ENCODE measurements at places on chromosomes 1 and 21.

DNA sequence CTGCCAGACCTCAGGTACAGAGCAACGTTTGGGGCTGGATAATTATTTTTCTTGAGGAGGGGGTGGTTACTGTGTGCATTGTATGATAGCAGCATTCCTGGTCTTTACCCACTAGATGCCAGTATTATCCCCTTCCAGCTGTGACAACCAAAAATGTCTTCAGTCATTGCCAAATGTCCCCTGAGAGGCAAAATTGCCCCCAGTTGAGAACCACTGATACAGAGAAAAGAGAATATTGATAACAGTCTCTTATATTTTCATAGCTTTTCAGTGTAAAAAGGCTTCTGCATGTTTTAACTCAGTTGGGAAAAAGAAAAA lies 51.8 kb upstream of the SYT14 start:
- no peak for DNase-seq

GRCh38 chr1:106498238-106498637 lies 558.2 kb upstream of the PRMT6 start:
- no peak for DNase-seq

GRCh38 chr1:15916417-15916816 lies 59.5 kb downstream of the ZBTB17 start:
- DNase-seq: no peak

DNA sequence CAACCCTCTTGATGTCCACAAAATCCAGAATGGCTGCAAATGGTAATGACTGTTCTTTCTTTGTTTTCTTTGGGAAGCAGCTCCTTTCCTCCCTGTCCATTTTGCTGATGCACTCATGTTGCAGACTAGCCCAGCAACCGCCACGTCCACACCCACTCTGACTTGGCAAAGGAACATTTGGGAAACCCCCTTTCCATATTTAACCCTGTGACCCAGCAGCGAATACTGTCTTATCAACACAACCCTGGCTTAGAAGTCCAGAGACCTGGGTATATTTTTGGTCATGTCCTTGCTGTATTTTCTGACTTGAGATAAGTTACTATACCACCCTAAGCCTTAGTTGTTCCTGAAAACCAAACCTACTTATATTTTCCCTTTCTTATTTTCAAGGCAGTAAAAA lies 18.1 kb upstream of the SHE start:
- DNase-seq: no peak

DNA sequence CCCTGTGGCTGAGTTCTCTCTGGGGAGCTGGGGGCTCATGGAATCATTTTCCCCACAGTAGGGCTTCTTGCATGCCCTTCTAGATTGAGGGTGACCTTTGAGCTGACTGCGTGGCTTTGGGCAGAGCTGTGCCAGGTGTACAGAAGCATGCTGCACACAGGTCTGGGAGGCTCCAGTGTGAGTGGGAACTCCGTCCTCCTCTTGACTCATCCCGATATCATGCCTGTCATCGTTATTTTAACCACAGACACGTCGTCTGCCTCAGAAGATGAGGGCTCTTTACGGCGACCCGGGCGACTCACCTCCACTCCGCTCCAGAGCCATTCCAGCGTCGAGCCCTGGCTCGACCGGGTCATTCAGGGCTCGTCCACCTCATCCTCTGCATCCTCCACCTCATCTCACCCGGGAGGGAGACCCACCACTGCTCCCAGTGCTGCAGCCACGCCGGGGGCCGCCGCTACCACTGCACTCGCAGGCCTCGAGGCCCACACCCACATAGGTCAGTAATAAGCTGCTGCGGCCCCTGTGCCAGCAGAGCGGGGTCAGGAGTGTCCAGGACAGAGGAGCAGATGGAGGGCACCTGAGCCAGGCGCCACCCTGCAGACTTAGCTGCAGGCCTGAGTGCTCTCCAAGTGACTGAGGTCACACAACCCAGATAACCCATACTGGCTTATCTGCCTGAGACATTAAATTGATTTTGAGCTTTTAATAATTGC lies 39.8 kb downstream of the DIP2A start:
- DNase-seq: no peak

DNA sequence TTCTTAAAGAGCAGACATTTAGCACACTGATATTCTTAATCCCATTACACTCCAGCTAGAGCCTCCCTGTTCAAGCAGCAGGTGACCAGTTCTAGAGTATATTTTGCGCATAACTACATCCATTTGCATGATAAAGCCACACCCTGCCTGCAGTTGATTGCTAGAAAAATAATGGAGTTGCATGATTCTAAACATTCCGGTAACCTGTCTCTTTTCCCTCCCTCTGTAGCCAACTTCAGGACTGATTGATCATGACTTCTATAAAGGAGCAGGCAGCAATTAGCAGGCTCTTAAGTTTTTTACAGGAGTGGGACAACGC lies 14.9 kb downstream of the ARMH1 start:
- no peak for DNase-seq

DNA sequence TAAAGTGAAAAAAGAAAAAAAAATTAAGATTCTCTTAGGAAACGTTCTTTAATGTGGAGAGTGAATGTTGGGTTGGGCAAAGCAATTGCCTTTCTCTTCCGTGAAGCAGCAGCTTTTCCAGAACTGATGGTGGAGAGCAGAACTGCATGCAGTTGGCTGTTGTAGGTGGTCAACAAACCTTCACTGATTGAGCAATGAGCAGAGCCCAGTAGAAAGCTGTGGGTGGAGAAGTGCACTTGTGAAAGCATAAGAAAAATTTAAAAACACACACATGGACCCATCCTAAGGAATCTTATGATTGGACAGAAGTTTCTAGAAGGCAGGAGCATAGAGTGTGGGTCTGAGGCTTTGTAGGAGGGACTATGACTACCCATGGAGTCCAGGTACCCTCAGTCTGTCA lies 4.5 kb downstream of the PRELP start:
- no peak for DNase-seq

DNA sequence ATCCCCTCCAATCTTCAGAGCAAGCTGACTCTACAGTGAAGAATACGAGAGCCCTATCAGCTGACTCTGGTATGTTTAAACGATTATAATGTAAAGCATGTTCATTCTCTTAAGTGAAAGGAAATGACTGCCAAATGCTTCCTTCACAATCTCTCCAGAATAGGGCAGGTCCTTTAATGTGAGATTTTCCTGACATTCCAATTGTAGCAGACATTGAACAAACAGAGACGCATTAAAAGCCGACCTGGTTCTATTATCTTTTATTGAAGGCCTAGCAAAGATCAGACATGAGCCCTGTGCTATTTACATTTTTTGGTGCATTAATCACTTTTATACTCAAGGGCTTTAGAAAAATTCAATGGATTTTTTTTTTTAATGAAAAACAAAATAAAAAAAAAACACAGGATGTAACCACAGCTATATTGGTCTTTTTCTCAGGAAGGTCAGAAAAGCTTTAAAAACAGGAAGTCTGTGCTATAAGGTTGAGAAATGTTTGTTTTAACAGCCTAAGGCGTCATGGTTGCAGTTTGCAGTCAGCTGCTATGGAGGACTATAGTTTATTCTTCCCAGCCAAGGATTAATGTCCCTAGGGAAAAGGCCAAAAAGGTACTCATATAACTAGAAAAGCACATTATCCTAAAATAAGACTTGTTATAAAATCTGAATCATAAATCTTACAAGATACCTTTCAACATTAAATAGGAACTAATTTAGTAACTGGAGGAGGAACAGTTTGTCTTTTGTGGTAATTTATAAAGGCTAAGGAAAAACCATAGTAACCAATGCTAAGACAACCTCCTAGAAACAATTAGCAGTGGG lies 104.8 kb downstream of the RERE start:
- no peak for DNase-seq

DNA sequence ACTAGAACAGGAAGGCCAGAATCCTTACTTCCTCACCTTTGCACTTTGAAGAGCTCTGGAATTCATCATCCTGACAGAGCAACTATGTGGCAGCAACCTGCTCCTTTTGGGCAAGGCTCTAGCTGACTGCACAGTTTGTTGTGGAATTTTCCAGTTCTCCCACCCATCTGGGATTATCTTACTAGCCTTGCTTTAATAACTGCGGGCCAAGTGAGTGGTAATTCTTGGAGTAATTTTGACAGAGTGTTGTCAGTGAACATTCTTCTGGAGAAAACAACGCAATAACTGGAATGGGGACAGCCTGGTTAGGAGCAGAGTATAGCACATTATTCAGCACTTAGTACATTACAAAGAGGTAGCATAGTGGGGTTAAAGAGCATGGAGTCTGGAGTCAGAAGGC lies 75.3 kb downstream of the NTMT2 start:
- DNase-seq: no peak

DNA sequence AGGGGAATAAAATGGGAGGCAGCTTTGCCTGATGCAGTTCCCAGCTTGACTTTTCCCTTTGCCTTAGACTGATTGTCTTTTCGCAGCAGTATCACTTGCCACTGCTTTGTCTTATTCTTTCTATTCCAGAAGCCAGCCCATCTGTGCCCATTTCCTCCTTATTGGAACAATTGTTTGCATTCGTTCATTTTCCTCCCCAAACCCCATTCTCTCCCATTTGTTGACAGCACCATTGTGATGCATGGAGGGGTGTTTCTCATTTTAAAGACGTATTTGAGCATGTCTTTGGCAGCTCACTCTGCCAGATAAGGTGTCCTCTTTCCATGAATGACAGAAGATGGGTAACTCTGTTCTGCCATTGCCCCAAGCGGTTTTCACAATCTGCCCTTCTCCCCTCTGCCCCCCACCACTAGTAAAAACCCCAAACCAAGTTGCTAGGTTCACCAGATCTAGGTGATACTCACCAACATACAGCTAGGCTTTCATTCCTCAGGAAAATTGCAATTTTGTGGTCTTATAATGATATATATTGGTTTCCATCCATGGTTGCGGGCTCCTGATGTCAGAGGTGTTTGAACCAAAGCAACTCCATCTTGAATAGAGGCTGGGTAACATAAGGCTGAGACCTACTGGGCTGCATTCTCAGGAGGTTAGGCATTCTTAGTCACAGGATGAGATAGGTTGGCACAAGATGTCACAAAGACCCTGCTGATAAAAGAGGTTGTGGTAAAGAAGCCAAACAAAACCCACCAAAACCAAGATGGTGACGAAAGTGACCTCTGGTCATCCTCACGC lies 30.8 kb downstream of the SERBP1 start:
- DNase-seq: no peak

All from esophagus squamous epithelium (tissue), 5 donors.